ENCODE measurements at places on chromosomes 5 and 9. TPM values are rescaled to one million over a fixed set of nuclear protein-coding genes. Genes with fewer than 3 reads are reported as not detected.

The ACO1 gene
- total RNA-seq: 51.1 TPM

DNA sequence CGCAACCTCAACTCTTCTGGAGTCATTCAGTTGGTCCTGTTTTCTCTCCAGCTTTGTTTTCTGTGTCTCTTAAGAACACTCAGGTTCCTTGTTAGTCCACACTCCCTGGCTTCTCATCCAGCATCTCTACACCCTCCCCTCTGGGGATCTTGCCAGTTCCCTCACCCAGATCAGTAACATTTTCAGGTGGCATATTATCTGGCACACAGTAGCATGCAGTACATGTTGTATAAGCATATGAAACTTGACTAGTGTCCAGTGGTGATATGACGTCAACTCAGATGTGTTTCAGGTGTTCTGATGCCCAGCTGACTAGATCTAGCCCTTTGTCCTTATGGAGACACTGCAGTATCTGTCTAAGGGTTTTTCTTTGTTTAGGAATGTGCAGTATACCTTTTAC is 184.3 kb downstream of the ARHGAP26 start:
- DNase-seq: no peak

The SHROOM1 gene
- 4.1 TPM for total RNA-seq

GRCh38 chr5:150309101-150309885 is 6.6 kb upstream of the ARSI start:
- DNase-seq: no peak

The CYSRT1 gene
- total RNA-seq: 0.51 TPM

DNA sequence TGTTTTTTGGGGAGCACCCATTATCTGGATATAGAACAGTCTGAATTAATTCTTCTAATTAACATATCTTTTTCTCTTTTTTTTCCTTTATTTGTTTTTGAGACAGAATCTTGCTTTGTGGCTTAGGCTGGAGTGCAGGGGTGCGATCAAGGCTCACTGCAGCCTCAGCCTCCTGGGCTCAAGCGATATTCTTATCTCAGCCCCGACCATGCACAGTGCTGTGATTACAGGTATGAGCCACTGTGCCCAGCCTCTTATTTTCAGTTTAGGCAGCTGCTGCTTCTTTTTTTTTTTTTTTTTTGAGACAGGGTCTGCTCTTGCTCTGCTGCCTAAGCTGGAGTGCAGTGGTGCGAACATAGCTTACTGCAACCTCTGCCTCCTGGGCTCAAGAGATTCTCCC is 20.2 kb downstream of the UBE2R2 start:
- DNase-seq: no peak

- no peak for DNase-seq
Observed at GRCh38 chr9:134724912-134725604, 83.5 kb downstream of the COL5A1 start.

DNA sequence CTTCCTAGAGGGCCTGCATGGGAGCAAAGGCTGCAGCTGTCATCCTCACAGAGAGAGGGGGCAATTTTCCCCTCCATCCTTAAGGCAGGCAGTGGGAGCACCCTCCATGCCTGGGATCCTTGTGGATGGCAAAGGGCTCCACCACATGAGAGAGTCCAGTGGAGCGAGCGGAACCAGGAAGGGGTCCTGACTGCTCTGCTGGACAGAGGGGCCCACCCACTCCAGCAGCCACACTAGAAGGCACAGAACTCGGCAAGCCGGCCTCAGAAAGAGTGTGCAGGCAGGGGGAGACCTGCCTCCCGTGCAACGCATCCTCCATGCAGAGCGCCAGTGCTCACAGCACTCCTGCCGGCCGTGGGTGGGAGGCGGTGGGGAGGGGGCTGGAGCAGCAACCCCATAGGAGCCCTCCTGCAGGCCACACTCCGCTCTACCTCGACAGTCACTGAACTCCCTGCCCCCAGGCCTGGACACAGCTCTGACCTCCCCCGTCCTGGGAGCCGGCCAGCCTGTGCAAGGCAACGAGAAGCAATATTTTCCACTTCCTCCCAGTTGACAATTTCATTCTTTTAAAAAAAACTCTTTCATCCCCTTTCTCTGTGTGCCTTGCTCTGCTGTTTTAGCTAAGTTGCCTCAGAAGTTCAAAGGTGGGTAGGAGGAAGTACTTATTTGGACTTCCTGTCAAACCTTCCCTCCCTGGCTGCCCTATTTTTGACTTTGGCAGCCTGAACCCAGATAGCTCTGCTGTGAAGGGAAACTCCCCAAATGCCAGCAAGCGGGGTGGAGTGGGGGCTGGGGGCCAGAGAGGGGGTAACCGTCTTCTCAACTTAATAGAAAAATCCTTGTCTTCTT is 5.3 kb upstream of the LCP2 start:
- no peak for DNase-seq

DNA sequence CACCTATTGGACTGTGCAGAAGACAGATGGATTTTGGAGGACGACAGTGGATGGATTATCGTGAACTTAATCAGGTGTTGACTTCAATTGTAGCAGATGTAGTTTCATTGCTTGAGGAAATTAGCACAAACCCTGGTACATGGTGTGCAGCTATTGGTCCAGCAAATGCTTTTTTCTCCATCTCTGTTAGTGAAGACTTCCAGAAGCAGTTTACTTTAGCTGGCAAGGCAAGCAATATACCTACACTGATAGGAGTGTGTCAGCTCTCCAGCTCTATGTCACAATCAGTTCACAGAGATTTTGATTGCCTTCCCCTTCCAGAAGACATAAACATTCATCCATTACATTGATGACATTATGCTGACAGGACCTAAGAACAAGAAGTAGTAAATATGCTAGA is 35.7 kb upstream of the ROR2 start:
- no peak for DNase-seq

DNA sequence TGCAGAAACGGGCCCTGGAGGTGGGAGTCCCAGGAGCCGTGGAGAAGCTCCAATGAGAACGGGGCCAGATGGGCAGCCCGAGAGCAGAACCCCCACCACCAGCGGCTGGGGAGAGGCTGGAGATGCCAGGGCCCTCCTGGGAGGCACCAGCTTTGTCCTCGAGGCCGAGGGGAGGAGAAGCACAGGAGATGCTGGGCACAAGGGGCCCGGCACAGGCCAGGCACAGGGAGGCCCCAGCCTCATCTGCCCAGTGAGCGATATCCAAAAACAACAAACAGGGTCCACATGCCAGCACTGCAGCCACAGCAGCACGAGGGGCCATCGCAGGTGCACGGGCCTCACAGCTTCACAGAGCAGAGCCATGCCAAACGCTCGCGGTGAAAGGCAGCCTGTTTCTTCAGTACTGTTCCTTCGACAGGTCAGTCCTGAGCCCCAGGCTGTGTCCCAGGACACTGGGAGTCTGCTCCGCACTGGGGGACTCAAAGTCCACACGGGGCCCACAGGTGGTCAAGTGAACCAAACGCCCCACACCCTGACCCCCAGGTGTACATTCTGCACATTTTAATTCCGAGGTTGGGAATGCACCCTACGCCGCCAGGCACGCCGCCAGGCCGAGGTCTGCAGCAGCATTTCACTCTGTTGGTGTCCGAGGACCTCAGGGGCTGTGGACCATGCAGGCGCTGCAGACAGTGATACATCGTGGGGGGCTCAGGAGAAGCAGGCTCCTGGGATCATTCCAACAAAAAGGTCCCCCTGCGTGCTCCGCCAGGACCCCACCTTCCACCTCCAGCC is 9.5 kb downstream of the LPCAT1 start:
- no peak for DNase-seq

Data from fibroblast of lung (primary cell).